GM12878 (cell line): ENCODE measurements at places on chromosomes 1 and 21.

DNA sequence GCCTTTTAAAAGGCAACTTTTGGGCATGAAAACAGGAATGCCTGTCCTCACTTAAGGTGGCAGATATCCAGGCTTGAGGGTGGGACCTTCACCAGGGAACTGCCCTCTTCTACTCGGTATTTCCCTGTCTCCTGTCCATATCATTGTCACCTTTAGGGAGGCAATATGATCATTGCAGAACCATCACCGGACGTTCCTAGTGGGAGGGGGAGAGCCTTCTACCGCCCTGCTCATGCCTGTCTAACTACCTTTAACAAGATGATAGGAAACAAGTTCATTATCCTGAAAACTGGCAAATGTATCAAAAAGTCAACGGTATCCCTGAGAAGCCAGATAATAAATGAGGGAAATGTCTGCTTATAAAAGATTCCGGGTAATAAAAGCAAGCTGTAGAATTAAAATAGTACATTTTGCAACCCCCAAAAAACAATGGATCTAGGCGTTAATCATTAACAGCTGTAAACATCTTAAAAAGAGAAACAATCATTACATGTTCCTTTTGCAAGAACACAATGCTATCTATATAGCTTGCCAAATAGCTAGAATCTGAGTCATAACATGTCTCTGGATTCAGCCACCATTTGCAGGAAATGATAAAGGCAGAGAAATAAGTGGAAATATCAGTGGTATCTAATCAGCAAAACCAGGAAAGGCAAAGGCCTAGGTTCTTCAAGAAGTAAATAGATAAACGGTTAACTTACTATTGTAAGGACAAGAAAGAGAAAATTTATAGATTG lies 852.9 kb upstream of the ADGRL4 start:
- H3K4me3 ChIP-seq, result no peak overlapping the region
- no peaks in the 10 kb centered on the region for H3K4me1 ChIP-seq
- H3K27ac ChIP-seq, result no peak overlapping the region
- no peak for DNase-seq

DNA sequence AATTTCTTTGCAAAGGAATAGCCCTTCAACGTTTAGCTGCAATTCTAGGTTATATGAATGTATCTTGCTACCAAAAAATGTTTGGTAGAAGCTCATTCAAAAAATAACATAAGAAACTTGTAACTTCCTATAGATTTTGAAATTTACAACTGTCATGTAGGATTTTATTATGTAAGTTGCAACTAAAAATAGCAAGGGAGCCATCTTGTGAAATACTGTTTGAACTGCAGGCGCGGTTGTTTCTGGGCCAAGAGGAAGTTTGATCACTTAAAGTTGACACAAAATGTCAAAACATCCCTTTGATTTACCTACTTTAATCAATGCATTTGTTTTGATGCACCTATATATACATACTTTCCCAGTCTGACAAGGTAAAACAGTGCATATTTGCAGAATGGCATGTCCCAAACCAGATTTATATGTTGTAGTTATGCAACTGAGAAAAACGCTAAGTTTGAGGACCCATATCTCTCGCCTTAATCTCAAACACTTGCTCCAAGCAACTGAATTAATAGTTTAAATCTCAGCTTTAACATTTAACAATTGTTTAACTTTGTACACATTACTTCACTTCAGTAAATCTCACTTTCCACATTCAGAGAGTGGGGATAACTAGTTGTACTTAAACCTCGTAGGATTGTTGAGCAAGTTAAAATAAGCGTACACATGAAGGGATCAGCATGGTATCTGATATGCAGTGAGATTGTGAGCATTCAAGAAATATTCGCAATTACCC lies 63.9 kb downstream of the KCNK2 start:
- no peaks in the 10 kb centered on the region for H3K36me3 ChIP-seq
- no peak for DNase-seq
- no peaks in the 10 kb centered on the region for H3K4me1 ChIP-seq
- H3K27me3 ChIP-seq, result no peaks in the 10 kb centered on the region

- DNase-seq, result no peak
- H3K27me3 ChIP-seq, result no peaks in the 10 kb centered on the region
- no peak overlapping the region for H3K4me3 ChIP-seq
- no peaks in the 10 kb centered on the region for H3K4me1 ChIP-seq
Observed at GRCh38 chr21:16537501-16537900, 807.7 kb downstream of the USP25 start.

DNA sequence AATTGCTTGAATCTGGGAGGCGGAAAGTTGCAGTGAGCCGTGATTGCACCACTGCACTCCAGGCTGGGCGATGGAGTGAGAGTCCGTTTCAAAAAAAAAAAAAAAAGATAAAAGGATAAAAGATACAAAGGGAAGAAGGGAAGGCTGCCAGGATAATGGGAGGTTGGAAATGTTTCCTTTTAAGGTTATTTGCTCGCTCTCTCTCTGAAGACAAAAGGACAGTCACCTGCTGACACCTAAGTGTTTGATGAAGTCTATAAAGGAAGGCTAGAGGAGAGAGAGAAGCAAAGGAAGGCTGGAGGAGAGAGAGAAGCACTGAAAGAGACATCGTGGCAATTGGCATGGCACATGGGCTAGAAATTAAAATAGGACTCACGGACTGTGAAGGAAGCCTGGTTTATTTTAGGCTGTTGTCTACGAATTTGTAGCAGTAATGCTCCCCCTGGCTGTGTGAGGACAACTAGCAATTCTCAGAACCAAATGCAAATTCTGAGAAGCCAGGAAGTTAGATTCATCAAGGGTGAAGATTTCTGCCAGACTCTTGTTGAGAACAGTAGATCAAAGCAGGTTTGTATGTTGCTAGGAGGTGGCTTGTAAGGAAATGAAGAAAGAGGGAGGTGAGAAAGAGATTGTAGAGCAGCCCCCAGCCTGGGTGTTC lies 154.2 kb downstream of the ZP4 start:
- no peak overlapping the region for H3K4me3 ChIP-seq
- DNase-seq, result no peak
- H3K36me3 ChIP-seq, result no peaks in the 10 kb centered on the region
- no peaks in the 10 kb centered on the region for H3K27me3 ChIP-seq
- no peak overlapping the region for H3K27ac ChIP-seq

- no peaks in the 10 kb centered on the region for H3K4me1 ChIP-seq
- DNase-seq, result no peak
- no peaks in the 10 kb centered on the region for H3K27me3 ChIP-seq
Observed at GRCh38 chr1:203777596-203777995, 12.6 kb downstream of the LAX1 start.

GRCh38 chr1:229087339-229087738 lies 183.6 kb upstream of the RAB4A start:
- H3K27ac ChIP-seq, result no peak overlapping the region
- no peak for DNase-seq
- no peaks in the 10 kb centered on the region for H3K36me3 ChIP-seq
- no peak overlapping the region for H3K4me3 ChIP-seq
- H3K27me3 ChIP-seq, result no peaks in the 10 kb centered on the region

GRCh38 chr1:118717893-118718292 lies 270.2 kb downstream of the TBX15 start:
- H3K27ac ChIP-seq, result no peak overlapping the region
- no peaks in the 10 kb centered on the region for H3K27me3 ChIP-seq
- H3K4me1 ChIP-seq, result no peaks in the 10 kb centered on the region
- no peak overlapping the region for H3K4me3 ChIP-seq
- no peak for DNase-seq
- H3K36me3 ChIP-seq, result no peaks in the 10 kb centered on the region

- peak; percentile 94 for DNase-seq
- H3K4me1 ChIP-seq, result peaks cover 43% of the 10 kb centered on the region
- H3K27me3 ChIP-seq, result no peaks in the 10 kb centered on the region
Observed at GRCh38 chr1:8643542-8644536, 173.6 kb downstream of the RERE start.

- H3K27me3 ChIP-seq, result no peaks in the 10 kb centered on the region
- H3K36me3 ChIP-seq, result no peaks in the 10 kb centered on the region
- H3K27ac ChIP-seq, result no peak overlapping the region
Observed at GRCh38 chr1:223423641-223424233, 30.5 kb downstream of the CCDC185 start.

GRCh38 chr1:99538618-99538956 lies 107.3 kb upstream of the PALMD start:
- H3K36me3 ChIP-seq, result no peaks in the 10 kb centered on the region
- no peaks in the 10 kb centered on the region; the same call in 1 of the 2 replicates for H3K27me3 ChIP-seq
- DNase-seq, result no peak
- H3K4me3 ChIP-seq, result no peak overlapping the region
- H3K4me1 ChIP-seq, result no peaks in the 10 kb centered on the region
- H3K27ac ChIP-seq, result no peak overlapping the region

GRCh38 chr1:15251857-15252835 lies 5.1 kb downstream of the FHAD1 start:
- DNase-seq, result no peak
- H3K4me3 ChIP-seq, result no peak overlapping the region
- H3K27me3 ChIP-seq, result no peaks in the 10 kb centered on the region
- no peaks in the 10 kb centered on the region for H3K36me3 ChIP-seq
- peaks cover 27% of the 10 kb centered on the region for H3K4me1 ChIP-seq

DNA sequence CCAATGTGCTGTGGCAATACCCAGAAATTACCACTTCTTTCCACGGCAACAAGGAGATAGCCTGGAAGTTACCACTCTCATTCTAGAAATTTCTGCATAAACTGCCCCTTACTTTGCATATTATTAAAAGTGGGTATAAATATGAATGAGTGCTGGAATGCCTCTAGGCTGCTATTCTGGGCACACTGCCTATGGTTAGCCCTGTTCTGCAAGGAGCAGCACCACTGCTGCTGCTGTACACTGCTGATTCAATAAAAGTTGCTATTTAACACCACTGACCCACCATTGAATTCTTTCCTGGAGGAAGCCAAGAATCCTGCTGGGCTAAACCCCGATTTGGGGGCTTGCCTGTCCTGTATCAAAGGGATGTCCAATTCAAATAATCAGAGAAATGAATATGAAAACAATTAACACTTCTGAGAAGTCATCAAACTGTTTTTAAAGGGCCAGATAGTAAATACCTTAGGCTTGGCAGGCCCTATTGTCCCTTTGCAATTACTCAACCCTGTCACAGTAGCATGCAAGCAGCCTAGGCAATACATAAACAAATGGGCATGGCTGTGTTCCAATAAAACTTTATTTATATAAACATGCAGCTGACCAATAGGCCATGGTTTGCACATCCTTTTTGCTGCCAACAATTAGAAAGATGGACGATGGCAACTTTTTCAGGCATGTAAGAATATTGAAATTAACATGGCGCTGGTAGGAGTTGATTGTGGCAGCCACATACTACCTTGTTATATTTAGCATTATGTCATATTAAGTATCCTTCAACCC lies 369.4 kb upstream of the B3GALT2 start:
- DNase-seq, result no peak
- no peaks in the 10 kb centered on the region for H3K36me3 ChIP-seq
- no peaks in the 10 kb centered on the region for H3K4me1 ChIP-seq
- H3K4me3 ChIP-seq, result no peak overlapping the region
- no peaks in the 10 kb centered on the region; the same call in 1 of the 2 replicates for H3K27me3 ChIP-seq

GRCh38 chr1:207565546-207566468 lies 69.8 kb downstream of the CR1 start:
- H3K27me3 ChIP-seq, result no peaks in the 10 kb centered on the region

DNA sequence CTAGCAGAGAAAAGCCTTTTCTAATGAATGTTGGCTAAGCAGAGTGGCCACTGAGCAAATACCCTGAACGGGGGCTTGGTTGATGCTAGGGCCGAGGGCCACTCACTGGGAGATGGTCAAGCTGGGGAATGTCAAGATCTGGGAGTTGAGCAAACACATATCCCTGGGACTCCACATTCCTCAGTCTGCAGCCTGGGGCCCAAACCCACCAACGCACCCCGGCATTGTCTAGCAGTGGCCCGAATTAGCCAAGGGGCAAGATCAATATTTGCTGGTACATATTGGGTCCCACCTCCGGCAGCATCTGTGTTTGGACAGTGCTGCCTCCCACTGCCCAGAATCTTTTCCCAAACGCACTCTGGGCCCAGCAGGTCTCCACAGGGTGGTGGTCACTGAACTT lies 144.1 kb downstream of the TRABD2B start:
- no peaks in the 10 kb centered on the region for H3K4me1 ChIP-seq
- DNase-seq, result no peak
- no peaks in the 10 kb centered on the region for H3K27me3 ChIP-seq
- H3K36me3 ChIP-seq, result no peaks in the 10 kb centered on the region
- no peak overlapping the region for H3K4me3 ChIP-seq
- H3K27ac ChIP-seq, result no peak overlapping the region

DNA sequence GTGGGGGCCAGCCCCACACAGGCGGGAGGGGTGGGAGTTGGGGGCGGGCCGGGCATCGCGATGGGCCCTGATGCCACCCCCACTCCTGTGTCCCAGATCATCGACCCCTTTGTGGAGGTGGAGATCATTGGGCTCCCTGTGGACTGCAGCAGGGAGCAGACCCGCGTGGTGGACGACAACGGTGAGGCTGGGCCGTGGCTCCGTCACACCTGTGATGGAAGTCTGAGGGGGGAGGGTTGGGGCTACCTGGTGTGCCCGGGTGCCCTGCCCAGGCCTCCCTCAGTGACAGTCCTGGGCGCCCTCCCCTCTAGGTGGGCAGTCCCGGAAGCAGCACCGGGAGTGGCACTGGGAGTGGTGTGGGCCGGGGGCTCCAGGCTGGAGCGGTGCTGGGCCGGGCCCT lies 22.6 kb downstream of the PLCH2 start:
- DNase-seq, result no peak
- no peaks in the 10 kb centered on the region for H3K36me3 ChIP-seq
- H3K27ac ChIP-seq, result no peak overlapping the region
- H3K4me1 ChIP-seq, result peaks cover 10% of the 10 kb centered on the region
- no peaks in the 10 kb centered on the region for H3K27me3 ChIP-seq
- H3K4me3 ChIP-seq, result no peak overlapping the region

DNA sequence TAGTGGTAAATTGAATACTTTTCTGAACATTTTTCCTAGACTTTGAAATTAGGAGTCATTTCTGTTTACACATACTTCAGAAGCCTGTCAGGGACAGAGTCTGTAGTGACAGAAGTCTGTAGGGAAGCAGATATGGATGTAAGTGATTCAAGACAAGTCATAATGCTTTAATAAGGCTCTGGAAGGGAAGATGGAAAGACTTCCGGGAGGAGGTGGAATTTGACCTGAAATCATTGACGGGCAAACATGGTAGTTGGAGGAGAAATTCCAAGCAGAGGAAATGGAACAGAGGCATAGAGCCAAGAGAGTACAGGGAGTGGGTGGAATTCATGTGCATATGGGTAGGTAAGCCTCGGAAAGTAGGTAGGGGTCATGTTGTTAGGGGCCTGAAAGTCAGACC lies 22.5 kb downstream of the CAMTA1 start:
- no peak overlapping the region for H3K4me3 ChIP-seq
- DNase-seq, result no peak
- no peaks in the 10 kb centered on the region for H3K27me3 ChIP-seq
- H3K36me3 ChIP-seq, result peaks cover 1% of the 10 kb centered on the region; the same call in 1 of the 2 replicates

GRCh38 chr1:89908672-89909436 lies 86.1 kb upstream of the ZNF326 start:
- peaks cover 23% of the 10 kb centered on the region for H3K4me1 ChIP-seq
- H3K4me3 ChIP-seq, result no peak overlapping the region
- peaks cover 1% of the 10 kb centered on the region for H3K36me3 ChIP-seq
- peak overlapping the region; percentile 38; the same call in 1 of the 2 replicates for H3K27ac ChIP-seq
- no peaks in the 10 kb centered on the region for H3K27me3 ChIP-seq
